Hematopoietic multipotent progenitor cell treated with erythropoietin and hydrocortisone succinate and interleukin-3 and kit ligand, for 8 days (in vitro differentiated cells): ENCODE measurements at places on chromosomes 7 and 10.
A peak's percentile ranks its signal among the peaks of the same experiment; 100 is the strongest.

DNA sequence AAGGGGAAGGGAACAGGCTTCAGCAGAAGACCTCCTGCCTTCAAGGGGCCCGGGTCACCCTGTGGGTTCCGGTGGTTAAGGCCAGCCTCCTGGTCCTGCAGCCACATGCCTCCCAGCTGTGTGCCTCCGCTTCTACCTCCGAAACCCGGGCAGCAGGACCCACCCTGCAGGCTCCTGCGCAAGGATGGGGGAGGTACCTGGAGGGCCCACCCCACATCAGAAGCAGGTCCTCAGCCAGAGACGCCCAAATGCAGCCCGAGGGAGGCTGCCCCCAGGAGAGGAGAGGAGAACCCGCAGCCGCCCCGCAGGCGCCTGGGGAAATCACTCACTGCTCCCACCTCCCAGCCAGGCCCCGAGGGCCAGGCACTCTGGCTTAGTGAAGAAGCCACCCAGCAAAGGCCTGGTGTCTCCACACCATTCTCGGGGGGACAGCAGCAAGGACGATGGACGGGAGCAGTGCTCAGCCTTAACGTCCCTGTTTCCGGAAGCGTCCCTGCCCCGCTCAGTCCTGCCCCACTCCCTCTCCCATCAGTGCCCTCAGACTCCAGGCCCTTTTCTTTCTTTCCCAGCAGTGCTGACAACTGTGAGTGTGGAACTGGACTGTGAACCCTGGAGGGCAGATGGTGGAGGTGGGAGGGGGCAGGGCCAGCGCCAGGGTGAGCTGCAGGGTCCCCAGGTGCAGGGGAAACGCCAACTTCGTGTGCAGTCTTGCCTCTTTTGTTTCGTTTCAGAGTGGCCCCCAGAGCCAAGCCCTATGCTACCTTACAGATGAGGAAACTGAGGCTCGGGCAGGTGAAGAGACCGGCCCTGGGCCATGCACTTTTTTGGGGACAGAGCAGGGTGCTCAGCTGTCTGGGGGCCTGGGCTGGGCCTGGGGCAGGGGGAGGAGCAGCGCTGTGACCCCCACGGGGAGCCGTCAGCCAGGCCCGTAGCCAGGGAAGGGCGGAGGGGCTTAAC lies 138.0 kb downstream of the FAM53B start:
- DNase-seq: no peak

- DNase-seq: no peak
These were observed 31.9 kb downstream of the HEPACAM2 start for GRCh38 chr7:93194386-93194785.

DNA sequence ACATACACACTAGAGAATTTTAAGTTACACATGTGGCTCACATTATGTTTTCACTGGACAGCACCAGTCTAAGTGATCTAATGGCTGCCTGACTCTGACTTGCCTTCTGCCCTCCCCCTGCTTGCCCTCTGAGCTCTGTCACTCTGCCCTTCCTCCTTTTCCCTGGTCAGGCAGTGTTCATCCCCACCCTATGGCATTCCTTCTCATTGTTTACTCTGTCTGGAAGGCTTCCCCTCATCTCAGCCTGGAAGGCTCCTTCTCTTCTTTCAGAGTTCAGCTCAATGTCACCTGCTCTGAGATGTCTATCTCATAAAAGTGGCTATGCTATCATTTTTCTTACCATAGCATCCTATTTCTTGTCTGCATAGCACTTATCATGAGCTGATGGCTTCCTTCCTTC lies 305.7 kb downstream of the BMPER start:
- no peak for DNase-seq

DNA sequence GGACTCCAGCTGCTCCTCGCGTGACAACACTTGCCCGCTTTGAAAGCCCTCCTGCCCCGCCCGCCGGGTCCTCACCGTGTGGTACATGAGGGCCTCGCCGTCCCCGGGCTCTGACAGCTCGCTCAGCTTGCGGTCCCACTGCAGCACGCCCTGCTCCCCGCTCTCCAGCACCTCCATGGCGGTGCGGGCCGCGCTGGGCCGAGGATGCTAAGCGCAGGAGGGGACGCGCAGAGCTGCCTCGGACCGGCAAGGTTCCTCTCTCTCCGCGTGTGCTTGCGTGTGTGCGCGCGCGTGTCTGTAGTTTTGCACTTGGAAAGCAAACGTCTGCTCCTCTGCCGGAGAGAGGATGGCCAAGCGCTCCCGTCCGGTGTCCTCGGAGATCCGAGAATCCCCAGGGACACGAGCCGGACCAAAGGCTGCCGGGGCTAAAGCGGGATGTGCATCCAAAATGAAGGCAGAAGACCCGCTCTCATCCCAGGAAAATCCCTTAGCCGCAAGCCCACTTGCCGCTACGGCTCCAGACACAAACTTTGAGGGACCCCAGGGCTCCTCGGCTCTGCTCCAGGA lies at the start of gene CREB3L2:
TSS of gene CREB3L2 (minus strand) at position 558 of the 567 bp plus-strand sequence. CDS start at position 177, 381 bp downstream.
- DNase-seq: peak; percentile 65

DNA sequence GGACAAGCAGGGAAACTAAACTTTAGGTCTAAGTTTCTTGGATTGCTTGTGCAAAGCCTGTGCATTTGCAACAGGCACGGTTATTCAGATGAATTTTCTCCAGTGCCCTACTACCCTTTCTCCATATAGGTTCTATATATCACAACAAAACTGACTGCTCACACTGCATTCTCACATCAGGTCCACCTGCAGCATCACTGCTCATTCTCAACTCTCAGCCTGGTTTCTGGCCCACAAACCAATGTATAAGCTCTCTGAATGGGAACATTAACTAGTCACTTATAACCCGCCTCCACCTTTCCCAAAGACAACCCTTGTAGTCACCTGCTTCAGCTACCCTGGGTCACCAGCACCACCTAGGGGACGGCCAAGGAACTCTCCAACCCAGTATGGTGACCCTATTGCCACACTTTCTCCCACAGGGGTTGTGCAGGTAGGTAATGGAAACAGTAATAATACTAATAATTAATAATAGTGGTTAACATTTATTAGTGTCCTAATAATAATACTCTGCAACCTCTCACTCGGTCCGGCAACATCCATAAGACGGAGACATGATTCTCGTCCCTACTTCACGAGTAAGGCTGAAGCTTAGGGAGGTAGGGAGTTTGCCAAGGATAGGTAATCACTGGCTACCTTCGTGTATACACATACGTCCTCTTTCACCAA lies 97.3 kb downstream of the CLEC2L start:
- DNase-seq: peak; percentile 59

DNA sequence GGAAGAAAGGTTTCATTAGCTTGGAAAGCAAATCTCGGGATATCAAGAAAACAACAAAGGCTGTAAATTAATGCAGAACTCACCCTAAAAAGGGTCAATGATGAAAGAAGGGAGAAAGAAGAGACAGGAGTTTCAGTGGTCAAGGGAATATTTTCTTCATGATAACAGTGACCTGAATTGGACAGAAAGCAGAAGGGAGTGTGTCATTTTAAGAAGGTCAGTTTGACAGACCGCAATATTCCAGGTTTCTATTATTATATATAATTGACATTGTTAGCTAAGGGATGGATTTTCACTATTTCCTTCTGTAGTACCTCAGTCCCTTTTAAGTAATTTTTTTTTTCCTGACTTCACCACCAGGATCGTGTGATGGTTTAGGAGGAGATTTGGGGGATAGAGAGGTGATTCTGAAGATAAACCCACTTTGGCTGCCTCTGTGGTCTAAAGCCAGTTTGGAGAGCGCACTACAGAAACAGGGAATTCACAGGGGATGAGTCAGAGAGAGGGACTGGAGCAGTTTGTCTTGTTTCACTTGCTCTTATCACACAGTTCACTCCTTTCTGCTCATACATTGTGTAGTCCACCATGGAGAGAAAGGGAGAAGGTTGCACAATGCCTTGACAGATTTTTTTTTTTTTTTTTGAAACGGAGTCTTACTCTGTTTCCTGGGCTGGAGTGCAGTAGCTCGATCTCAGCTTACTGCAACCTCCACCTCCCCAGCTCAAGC lies 417.9 kb downstream of the AUTS2 start:
- no peak for DNase-seq

DNA sequence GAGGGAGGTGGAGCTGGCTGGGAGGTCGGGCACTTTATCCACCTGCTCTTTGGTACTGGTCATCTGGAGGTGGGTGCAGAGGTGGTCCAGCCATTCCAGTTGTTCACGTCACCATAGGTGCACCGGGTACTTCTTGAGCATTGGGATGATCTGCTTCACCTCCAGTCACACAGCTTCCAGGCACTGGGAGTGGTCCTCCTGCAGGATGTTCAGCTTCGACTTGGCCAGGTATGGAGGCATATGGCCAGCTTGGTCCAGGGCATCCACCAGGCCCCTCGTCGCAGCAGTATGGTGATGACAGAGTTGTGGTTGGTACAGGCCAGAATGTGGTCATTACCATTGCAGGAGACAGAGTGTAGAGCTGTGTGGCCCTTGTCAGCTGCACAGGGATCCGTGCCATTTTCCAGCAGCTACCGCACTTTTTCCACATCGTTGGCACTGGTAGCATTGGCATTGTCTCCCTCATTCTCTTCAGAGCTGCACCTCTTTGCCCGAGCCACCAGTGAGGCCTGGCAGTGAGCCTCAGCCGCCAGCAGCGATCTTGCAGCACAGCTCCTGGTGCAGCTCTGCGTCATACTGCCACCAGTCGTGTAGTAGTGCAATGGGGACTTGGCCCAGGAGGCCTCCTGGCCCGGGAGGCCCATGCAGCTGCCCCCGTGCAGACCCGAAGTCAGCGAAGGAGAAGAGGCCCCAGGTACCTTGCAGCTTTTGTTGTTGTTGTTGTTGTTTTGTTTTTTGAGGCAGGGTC lies 150.9 kb downstream of the ZNF22 start:
- DNase-seq: no peak

- no peak for DNase-seq
These were observed 81.8 kb downstream of the ADRA2A start for GRCh38 chr10:111158595-111158994.

DNA sequence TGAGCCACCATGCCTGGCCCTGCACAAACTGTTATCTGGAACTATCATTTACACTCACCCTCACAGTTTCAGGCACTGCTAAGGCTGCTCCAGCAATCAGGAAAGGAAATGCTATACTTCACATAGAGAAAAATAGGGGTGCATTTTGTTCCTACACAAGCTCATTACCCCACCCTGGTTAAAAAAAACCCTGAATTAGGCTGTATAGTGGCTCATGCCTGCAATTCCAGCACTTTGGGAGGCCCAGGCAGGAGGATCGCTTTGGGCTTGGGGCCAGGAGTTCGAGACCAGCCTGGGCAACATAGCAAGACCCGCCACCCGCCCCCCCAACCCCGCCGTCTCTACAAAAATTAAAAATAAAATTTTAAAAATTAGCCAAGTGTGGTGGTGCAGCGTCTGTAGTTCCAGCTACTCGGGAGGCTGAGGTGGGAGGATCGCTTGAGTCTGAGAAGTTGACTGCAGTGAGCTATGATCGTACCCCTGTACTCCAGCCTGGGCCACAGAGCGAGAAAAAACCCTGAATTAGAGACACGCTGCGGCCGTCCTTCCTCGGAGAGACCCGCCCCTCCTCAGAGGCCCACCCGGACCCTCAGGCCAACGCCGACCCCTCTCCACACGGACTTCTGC lies 539 bp downstream of the PTCD1 start:
- DNase-seq: no peak
